ENCODE measurements at places on chromosomes 5 and 9.

DNA sequence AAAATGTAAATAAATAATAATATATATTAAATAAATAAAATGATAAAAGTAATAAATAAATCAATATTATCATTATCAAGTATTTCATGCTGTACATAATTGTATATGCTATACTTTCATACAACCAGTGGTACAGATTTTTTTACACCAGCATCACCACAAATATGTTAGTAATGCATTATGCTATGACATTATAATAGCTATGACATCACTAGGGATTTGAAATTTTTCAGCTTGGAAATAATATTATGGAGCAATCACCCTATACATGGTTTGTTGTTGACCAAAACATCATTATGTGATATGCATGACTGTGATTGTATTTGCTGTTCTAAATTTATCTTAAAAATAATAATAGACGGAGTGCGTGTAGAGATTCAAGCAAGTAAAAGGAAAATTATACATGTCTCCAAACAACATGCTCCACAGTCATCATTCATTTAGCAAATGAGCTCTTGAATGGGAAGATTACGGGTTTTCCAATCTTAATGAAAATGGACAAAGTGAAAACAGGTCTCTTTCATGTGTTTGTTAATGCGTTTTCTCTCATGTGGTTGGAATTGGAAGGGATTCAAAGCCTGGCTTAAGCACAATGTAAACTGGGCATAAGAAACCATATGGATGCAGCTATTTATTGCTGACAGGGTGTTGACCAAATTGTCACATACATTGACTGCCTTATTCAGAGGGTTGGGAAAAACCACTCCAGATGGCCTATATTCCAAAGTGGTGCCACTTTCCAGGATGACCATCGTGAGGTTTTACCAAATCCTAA is 643.0 kb upstream of the RGMB start:
- DNase-seq: no peak

GRCh38 chr5:128857076-128857677 is 108.1 kb upstream of the SLC27A6 start:
- DNase-seq: no peak

DNA sequence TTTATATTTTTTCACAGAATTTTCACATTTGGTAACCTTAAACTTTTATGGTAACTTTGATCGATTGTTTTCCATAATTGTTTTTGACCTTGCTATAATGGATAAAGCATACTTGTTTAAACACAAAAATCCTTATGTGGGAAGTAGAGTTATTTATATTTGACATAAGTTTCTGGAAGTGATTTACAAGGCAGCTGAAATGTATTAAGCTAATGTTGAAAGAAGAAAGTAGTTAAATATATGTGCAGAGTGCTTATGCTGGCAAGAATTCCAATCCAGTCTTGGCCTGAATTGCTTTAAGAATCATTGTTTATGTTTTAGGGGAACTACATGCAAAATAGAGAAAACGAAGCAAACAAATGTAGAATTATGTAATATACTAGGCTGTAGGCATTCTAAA is 763.6 kb downstream of the TAF11L14 start:
- no peak for DNase-seq

GRCh38 chr9:119318371-119318770 is 50.9 kb downstream of the BRINP1 start:
- no peak for DNase-seq

DNA sequence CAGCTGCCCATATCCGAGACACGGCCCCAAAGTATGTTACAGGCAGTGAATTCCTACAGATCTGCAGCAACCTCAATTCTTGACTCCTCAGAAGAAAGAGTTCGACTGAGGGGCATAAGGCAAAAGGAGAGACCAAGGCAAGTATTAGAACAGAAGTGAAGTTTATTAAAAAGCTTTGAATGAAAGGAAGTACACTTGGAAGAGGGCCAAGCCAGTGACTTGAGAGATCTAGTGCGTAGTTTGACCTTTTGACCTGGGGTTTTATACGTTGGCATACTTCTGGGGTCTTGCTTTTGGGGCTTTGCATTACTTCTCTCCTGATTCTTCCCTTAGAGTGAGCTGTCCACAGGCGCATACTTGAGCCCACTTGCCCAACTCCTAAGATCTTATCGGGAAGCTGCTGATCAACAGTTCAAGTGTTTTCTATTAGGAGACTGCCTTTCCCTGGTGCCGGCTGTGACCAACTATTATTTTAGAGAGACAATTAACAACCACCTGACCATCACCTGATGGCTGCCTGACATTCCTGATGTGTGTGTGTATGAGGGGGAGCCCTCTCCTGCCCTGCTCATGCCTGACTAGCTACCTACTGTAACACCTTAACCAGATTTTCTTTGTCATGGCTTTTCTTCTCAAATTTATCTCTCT is 1.5 kb upstream of the DEPDC1B start:
- no peak for DNase-seq

- no peak for DNase-seq
Measured at GRCh38 chr5:156879665-156880285, 29.7 kb downstream of the PPP1R2B start.

- no peak for DNase-seq
Measured at GRCh38 chr9:91873637-91874051, 76.4 kb downstream of the ROR2 start.

Measured in stimulated activated CD4-positive, alpha-beta T cell treated with anti-CD3 and anti-CD28 coated beads, Interleukin-12 subunit alpha, Interleukin-12 subunit beta, amount 100 ng/mL, for 24 hours (primary cell).